ENCODE measurements at places on chromosomes 7 and 10.

DNA sequence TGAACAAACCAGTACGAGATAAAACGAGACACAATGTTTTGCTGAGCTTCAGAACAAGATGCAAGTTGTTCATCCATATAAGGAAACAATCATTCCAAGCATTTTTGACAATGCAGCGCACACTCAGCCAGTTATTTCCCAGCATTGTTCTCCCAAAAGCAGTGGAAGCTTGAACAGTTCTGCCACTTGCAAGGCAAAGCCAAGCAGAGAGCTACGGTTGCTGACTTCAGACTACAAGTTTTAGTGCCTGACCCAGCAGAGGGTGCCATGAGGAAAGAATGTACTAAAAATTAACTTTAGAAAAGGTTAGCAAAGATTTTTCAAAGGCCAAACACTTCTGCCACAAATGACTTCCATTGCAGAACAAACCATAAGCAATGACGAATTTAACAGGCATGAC is 152.5 kb downstream of the SLC25A13 start:
- no peak for DNase-seq

DNA sequence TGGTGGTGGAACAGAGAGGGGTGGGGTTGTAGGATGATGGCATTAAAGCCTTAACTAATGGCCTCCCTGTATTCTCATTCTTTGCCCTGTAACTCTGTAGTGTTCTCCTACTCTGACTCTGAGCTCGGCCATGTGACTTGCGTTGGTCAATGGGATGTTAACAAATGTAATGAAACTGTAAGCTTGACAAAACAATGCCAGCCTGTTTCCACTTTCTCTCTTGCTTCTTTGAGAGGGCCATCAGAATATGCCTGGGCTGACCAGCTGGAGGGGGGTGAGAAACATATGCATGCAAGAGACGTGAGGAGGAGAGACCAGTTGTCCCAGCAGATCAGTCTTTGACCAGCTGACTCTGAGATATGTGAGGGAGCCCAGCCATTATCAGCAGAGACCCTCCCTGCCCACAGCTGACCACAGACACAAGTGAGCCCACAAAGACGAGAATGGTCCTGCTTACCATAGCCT is 100.6 kb downstream of the ICA1 start:
- no peak for DNase-seq

DNA sequence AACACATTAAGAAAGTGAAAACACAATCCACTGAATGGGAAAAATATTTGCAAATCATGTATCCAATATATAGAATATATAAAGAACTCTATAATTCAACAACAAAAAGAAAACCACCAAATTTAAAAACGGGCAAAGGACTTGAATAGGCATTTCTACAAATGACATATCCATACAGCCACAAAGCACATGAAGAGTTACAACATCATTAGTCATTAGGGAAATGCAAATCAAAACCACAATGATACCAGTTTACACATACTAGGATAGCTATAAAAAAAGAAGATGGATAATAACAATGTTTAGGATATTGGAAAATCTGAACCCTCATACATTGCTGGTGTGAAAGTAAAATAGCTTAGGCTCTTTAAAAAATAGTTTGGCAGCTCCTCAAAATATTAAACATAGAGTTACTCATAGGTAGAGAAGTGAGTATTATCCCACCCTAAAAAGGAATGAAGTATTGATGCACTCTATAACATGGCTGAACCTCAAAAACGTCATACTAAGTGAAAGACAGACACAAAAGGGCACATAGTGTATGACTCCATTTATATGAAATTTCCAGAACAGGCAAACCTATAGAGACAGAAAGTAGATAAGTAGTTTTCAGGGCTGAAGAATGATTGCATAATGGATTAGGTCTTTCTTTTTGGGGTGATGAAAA is 4.5 kb downstream of the ZPBP start:
- DNase-seq = no peak

DNA sequence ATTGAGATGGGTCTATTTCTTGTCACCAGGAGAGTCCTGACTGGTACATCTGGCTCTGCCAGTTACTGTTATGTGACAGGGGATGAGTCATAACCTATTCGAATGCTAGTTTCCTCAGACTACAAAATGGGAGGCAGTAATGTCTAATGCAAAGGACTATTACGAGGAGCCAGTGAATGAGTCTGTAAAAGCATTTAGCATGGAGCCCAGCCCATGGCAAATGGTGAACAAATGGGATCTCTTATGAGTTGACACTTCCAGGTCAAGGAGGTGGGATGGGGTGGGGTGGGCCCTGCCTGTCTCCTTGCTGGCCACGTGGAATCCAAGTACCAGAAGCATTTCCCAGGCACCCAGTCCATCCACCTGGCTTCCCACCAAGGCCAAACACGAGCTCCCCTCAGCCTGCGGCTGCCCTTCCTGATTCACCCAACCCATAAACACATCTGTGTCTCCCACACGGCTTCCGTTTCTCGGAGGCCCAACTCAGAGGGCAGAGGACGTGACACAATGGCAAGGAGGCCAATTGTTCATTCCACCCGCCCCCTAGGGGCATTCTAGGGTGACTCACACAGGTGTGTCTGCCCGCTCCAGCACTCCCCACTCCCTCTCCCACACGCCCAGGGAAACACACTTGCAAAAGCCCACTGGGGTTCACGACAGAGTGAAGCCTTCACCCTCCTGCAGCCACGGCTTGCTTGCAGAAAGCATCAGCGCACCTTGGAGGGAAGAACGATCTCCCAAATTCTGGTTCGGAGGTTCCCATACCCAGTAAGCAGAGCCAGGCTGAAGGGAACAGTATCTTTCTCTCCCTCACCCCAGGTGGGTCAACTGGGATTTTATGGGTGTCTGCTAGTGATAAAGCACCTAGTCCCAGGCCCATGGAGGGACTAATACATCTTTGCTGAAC is 109.8 kb downstream of the SH3PXD2A start:
- no peak for DNase-seq

DNA sequence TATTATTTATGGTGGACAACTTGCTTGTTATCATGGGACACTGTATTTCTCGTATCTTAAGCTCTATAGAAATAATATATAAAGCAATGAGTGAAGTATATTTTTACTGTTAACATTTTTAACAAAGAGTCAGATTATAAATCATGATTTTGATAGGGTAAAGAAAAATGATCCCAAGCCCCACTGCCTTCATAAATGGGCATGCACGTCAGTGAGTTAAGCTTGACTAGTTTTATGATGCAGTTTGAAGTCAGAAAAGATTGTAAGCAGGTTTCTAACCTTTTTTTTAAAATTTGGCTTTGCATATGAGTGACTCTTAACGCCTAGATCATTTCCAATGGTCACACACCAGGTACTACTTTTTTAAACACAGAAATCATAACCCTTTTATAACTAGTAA is 152.8 kb downstream of the GNAT3 start:
- DNase-seq = no peak

- no peak for DNase-seq
Measured at GRCh38 chr10:26881600-26882331, 21.0 kb upstream of the ABI1 start.

DNA sequence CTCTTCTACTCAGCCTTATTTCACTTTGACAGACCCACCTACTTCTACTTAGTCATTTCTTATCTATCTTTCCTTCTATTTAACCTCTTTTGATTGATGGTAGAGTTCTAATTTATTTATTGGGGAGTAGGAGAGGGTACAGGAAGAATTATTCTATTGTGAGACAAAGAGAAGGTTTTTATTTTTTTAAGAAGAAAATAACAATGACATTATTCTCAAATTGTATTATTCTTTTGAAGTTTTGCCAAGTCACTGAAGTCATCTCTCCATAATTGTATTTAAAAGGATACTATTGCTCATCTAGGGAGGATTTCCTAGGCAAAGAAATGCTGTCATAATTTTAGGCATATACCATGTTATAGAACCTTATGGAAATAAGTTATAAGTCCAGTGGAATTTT is 52.7 kb downstream of the ITGB8 start:
- no peak for DNase-seq

DNA sequence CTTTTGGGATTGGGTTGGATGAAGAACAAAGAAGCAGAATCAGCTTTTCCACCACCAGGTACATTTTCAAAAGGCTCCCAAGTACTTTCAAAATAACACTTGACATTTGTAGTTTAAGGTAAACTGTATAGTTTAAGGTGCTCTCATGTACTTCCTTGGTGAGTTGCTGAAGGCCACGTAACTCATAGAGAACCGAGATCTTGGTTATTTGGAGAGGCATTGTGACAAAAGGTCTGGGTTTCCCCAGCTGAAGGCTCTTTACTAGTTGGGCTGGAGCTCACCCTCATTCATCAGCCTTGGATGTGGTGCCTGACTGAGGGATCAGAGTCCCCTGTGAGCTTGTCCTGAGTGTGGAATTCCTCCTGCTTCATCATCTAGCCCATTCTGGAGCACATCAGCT is 191.8 kb downstream of the TMEM178B start:
- no peak for DNase-seq

GRCh38 chr10:34628174-34628796 is 186.8 kb downstream of the PARD3 start:
- DNase-seq = no peak

GRCh38 chr10:12113627-12114026 is 15.8 kb upstream of the SEC61A2 start:
- no peak for DNase-seq

DNA sequence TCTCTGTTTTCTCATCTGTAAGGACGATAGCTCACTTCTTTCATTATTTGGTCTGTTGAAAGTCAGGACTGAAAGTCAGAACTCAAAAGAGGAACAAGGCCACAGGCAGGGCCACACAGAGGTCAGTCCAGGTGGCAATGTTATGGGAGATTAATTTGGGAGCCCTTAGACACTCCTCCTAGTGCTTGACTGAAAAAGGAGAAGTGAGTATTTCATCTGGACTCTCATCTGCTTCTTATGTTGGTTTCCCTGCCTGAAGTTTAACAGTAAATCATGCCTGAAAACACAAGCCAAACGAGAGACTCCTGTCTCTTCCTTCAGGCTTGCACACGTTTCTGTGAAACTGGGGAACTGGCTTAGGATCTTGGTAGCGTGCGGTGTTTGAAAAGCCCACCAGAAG is 248.5 kb downstream of the BUB3 start:
- DNase-seq = no peak

GRCh38 chr10:113666682-113667252 is 2.9 kb upstream of the NRAP start:
- DNase-seq = no peak

DNA sequence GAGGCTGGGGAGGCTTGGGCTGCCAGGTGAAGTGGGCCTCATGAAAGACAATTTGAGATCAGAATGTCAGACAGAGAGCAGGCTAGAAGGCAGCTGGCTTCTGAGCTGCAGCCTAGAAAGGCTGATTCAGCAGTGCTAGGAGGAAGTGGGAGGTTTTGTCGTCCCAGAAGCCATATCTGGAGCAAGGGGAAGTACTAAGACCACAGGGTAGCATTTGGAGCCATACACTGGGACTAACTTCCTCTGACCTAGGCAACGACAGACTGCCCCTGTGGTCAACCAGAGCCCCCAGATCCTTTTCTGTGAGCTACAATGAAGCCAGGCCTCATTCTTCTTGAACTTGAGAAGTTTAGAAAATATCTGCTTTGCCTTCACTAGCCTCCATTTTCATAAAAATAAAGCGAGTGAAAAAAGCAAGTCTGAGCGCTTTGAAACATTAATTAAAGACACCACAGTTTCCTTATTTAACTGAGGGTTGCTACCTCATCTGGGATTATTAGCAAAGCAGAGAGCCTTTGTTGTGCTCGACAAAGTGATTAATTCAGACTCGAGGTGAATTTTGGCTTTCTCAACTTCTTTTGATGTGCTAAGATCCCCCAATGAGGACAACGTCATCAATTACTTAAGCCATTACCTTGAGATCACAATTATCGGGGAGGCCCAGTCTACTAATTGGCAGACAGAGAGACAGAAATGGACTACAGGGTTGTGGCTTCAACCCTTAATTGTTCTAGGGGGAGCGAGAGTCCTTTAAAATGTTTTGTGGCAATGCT is 26.6 kb downstream of the TBXAS1 start:
- DNase-seq = no peak

GRCh38 chr10:123633106-123633505 is 33.0 kb upstream of the GPR26 start:
- DNase-seq = no peak

- no peak for DNase-seq
Measured at GRCh38 chr10:96719850-96720421, 378 bp downstream of the PIK3AP1 start.

- DNase-seq = no peak
Measured at GRCh38 chr7:100823534-100823933, 3.8 kb downstream of the EPHB4 start.

DNA sequence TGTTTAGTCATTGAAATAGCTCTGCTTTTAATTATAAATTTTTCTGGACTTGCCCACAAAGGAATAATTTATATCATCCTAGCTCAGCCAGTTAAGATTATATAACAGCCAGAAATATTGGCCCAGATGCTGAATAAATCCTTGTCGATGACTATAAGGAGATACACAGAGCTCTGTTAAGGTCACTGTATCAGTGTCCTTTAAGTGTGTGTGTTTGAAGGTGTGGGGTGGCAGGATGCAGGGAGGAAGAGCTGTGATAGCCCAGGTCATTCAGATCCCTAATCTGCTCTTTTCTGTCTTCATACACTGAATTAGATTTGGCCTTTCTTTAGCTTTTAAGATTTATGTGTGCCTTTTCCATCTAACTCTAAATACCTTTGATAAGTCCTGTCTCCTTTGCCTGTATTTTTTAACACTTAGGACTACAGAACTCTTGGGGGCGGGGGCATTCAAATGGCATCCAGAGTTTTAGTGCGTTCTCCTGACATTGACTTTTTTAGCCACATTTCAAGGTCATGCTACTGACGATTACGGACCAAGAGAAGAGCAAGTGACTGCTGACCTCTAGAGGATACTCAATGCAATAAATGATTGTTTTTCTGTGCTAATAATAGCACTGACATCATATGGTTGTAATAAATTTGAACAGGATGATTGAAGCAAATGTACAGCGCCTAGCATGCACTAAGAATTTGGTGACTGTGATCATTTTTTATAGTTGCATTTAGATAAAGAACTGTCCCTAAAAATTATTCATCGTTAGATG is 172.3 kb downstream of the CACNB2 start:
- no peak for DNase-seq

- no peak for DNase-seq
Measured at GRCh38 chr10:84539216-84539615, 210.8 kb downstream of the CCSER2 start.

DNA sequence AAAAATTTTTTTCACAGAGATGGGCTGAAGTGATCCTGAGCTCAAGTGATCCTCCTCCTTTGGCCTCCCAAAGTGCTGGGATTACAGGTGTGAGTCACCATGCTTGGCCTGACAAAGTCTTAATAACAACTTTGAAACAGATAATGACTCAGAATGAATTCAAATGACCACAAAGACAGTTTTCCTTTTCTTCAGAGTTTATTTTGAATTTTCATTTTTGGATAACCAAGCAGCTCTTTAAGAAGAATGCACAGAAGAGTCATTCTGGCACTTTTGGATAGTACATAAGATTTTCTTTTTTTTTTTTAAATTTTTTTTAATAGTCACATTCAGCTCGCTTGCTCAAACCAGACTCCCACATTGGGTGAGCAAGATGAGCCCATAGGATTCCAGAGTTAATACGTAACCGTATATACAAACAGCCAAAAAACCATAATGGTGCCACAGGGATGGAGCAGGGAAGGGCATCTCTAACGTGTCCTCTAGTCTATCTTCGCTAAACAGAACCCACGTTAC is 43.0 kb upstream of the NMT2 start:
- DNase-seq = no peak
